ENCODE measurements at places on chromosomes 3 and 15.

- no peak for DNase-seq
These were observed 369.0 kb downstream of the SV2B start for GRCh38 chr15:91468871-91469580.

DNA sequence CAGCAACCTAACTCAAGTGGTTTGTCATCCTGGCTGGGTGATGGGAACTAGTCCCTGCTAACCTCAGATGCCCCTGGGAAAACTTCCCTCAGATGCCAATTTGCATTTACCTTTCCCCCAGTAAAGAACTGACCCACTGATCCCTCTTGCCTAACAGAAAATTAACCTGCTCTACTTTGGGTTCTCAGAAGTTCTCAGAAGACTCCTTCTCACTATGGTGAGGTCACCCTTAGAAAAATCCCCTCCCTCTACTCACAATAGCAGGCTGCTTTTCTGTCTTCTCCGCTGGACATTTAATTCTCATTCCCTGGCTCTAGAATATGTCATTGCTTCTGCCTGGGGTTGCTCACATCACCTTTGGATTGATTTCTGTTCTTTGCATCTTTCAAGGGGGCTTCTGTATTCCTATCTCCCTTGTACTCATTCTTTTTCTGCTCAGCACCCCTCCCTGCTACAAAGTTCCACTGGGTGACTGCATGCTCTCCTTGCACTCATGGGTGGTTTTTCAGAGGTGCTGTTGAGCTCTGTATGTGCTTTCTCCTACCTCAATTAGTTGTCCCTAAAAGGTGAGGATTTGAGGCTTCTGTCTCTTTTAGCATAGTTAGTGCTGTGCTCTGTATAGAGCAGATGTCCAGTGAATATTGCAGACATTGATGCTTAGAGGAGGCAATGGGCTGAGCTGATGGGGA is 869 bp downstream of the PLA1A start:
- no peak for DNase-seq

DNA sequence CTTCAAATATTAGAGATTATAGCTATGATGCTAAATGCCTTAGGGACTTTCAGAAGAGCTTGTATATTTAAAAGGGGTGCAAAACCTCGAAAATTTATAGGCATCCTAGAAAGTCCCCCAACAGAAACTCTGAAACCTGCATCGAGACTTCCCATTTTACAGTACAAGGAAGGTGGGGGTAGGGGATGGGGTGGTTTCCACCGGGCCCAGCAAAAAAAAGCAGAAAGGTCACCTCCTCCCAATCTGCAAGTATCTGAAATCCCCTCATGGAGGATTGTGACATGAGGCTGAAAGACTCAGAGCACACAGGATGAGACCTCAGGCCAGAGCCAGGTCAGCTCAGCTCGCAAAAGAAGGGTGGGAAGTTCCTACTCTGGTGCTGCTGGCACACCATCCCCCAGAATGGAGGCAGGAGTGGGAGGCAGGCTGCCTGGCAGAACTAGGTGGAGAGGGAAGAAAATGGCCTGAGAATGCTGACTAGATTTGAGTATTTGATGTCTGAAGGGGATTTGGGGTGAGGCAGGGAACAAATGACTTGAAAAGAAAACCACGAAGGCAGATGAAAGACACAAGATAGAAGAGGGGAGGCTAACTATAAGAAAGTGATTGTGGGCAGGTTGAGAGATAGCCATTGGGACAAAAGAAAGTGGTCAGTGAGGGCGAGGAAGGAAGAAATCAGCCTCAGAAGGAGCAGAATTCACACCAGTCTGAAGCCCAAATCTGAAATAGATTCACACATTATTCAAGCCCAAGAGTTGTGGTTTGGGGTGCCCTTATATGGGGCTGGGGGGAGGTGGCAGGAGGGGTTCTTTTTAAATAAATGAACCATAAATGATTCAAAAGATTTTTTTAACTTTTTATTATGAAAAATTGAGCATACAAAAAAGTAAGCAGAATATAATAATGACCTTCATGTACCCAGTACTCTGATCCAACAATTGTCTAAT is 22.5 kb upstream of the TSC22D2 start:
- peak; percentile 45 for DNase-seq

- DNase-seq: no peak
These were observed 2.9 kb upstream of the RBM6 start for GRCh38 chr3:49937090-49937489.

DNA sequence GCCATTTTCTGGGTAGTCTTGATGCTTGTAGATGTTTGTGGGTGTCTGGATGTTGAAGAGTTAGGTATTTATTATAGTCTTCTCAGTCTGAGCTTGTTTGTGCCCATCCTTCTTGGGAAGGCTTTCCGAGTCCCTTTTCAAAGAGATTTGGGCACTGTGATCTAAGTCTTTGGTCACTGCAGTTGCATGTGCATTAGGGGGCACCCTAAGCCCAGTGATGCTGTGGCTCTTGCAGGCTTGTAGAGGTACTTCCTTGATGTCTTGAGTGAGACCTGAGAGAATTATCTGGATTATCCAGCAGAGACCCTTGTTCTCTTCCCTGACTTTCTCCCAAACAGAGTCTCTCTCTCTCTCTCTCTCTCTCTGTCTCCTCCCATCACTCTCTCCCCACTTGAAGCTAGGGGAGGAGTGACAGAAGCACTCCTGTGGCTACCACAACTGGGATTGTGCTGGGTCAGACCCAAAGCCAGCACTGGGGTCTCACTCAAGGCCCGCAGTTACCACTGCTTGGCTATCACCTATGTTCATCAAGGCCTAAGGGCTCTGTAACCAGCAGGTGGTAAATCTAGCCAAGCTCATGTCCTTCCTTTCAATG is 68.5 kb downstream of the TMCO5A start:
- DNase-seq: no peak

DNA sequence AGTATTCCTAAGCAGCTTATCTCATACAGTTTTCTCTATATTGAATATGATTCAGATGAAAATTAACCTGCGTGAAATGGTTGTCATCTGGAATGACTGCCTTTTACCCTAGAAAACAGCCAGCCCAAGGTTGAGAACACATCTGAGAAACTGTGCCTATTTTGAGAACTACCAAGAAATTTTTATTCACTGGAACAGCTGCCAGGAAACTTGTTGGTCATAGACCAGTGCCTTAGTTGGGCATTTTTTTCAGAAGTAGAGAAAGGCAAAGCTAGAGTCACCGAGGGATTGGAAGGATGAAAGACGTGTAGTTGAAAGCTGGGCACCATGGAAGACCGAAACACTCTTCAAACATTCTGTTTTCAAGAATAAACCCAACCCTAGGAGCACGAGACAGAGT is 277.1 kb downstream of the LPP start:
- DNase-seq: no peak

GRCh38 chr15:38460543-38460942 is 6.6 kb downstream of the FAM98B start:
- DNase-seq: no peak

DNA sequence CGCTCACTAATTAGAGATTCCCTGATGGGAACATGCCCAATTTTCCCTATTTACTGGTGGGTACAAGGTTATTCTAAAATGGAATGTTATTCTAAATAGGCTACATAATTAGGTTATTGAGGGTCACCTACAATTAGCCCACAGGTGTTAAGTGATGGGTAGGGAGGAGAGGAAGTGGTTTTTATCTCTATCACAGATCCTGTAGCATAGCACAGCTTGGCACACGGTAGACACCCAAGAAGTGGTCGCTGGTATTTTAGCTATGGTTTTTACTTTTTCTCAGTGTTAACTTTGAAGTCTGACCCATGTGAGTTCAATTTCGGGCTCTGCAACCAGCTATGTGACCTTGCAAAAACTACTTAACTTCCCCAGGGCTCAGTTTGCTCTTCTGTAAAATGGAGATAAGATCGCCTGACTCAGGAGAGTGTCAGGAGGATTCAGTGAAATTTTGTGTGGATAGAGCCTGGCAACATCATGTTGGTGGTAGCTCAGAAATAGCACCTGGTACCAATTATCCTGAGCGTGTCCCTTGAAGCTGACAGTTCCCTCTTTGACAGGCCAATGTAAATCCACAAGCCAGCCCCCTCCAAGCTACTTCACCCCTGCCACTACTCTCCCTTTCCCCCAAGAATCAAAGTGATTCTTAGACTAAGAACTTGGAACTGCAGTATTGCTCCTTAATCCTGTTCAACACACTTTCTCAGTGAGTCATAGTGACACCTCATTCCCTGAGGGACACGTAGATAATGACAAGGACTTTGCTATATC is 8.7 kb upstream of the LMCD1 start:
- no peak for DNase-seq

- no peak for DNase-seq
These were observed 129.4 kb downstream of the VGLL4 start for GRCh38 chr3:11514191-11514821.

DNA sequence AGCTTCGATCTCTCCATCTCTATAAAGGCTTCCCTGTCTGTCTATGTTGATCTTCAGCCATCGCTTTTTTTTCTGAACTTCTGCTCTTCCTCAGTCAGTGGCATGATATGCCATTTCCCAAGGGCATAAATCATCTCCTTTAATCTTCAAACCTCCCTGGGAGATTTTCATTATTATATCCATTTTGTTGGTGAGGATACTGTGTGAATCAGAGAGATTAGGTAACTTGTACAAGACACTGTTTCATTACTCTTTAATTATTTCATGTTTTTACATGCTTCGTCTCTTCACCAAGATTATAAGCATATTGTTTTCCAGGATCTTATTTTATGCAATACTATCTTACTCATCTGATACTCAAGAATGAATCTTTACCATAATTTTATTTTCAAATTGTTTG is 124.8 kb upstream of the ATP11B start:
- no peak for DNase-seq

GRCh38 chr3:50550079-50550736 is 17.3 kb downstream of the C3orf18 start:
- peak; percentile 25 for DNase-seq

GRCh38 chr15:75739791-75740190 is 27.1 kb upstream of the CSPG4 start:
- DNase-seq: no peak

- no peak for DNase-seq
These were observed 262.0 kb upstream of the KCNH8 start for GRCh38 chr3:18886331-18886730.

- peak; percentile 24 for DNase-seq
These were observed 68.7 kb upstream of the PRR23C start for GRCh38 chr3:139113231-139113992.

DNA sequence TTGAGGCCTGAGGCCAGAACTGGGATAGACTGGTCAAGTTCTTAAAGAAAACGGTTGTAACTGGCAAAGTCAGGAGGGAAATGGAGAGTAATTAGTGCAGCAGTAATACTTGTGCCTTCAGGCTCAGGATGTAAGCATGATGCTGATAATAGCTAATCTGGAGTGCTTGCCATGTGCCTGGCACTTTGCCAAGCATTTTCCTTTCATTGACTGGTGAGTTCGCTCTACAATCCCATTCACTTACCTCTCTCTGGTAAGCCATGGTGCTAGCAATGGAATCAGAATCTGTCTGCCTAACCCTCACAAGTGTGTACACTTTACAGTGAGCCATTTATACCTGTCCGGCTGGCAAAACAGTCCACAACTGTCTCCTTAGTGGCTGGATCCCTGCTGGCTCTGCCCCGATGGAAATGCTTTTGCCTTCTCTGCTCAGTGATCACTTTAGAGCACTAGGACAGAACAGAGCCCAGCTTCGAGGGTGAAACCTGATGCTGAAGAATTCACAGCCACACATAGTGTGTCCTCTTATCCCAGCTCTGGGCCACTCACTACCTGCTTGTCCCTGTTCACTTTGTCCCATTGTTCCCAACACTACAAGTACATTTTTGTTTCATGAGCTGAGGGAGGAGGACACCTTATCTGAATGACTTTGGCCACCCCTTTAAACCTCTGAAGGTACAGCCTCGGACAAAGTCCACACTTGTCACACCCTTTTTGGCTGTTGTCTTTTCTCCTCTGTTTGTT is 10.3 kb downstream of the CHP1 start:
- DNase-seq: no peak

DNA sequence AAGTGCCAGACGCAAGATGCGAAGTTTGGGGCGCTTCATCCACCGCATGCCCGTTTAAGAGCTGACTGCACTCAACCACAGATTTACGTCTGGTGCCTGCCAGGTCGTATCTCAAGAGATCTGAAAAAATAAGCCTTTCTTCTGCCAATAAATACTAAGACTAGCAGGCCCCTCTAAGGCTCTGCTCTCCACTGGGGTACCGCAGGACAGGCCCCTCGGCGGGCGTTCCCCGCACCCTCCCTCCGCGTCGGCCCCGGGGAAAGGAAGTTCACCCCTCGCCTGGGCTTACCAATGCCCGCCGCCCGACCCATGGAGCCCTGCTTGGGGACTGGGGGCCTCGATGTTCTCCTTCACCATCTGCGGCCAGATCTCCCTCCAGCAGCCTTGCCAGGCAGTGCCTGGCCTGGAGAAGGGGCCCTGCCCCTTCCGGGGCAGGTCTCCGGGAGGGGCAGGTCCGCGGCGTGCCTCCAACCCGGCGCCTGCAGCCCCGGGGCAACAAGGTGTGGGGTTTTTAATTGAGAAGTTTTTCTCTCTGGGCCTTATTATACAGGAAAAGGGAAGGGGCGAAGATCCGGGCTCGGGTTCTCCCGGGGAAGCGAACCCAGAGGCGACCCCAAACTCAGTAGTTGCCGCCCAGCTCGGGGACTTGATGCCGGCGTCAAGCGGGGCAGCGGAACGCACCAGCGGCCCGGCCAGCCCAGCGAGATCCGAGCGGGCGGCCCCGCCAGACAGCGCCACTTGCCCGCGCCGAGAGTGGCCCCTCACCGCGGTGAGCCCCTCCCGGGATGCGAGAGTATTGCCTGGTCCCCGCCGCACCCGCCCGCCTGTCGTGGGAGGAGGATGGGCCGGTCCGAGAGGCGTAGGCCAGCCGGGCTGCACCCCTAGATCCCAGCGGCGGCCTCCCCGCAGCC is 735 bp downstream of the GOLGA8B start:
- DNase-seq: peak; percentile 44

DNA sequence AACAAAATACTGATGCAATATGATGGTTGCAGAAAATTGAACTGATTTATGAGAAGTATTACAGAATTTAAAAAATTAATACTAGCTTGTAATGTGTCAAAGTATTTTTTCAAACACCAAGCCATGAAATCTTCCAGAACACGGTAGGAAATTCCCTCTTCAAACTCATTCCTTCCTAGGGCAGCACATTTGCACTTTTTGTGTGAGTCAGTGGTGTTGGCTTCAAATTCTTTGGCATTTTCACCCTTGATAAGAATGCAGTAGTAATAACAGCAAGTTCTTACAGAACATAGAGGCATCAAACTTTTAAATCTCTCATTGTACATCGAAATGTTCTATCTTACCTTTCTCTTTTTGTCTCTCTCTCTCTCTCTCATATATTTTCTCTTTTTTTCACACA is 191.8 kb downstream of the CGGBP1 start:
- DNase-seq: no peak

GRCh38 chr3:140219923-140220452 is 285.0 kb downstream of the CLSTN2 start:
- no peak for DNase-seq

Data from T-helper 2 cell treated with Interferon-gamma antibody and Interleukin-4, amounts not matched to agents 5 μg/mL and 100 μg/mL, for 36 hours (primary cell).